NCI-H774 (cell line): ENCODE measurements at places on chromosomes 7 and 10.

- DNase-seq = no peak
Measured at GRCh38 chr7:23247603-23248335, 1.2 kb downstream of the GPNMB start.

DNA sequence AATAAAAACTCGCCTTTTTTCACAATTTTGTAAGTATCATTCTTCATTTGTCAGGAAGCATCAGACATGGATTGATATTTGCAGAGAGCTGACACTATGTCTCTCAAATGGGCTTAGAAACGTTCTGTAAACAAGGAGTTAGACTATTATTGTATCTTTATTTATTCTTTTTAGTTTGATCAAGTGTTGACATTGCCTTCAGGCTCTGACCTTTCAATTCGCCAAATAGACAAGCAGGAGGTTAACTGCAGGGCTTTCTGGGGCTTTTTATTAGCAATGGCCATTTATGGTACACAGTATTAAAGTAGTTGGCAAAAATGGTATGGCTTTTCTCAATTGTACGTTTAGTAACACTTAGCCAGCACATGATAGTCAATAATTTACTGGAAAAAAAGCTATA, 221.7 kb downstream of the ZWINT start:
- DNase-seq = peak; percentile 34

DNA sequence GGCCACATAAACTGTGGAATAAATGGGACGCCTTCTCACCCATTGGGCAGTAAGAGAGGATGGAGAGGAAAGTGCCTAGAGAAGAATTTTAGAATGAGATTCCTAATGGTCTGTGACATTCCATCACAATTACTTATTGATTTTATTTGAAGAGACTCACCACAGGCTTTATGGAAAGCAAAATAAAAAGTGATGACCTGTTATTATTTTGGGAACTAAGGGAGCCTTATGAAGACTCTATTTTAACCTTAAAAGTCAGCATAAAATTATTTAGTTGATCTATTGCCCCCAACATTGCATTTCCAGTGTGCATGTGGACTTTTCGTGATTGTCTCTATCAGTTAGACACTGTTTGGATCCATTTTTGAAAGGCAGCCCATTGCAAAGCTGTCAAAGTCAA, 107.5 kb downstream of the PCLO start:
- no peak for DNase-seq

DNA sequence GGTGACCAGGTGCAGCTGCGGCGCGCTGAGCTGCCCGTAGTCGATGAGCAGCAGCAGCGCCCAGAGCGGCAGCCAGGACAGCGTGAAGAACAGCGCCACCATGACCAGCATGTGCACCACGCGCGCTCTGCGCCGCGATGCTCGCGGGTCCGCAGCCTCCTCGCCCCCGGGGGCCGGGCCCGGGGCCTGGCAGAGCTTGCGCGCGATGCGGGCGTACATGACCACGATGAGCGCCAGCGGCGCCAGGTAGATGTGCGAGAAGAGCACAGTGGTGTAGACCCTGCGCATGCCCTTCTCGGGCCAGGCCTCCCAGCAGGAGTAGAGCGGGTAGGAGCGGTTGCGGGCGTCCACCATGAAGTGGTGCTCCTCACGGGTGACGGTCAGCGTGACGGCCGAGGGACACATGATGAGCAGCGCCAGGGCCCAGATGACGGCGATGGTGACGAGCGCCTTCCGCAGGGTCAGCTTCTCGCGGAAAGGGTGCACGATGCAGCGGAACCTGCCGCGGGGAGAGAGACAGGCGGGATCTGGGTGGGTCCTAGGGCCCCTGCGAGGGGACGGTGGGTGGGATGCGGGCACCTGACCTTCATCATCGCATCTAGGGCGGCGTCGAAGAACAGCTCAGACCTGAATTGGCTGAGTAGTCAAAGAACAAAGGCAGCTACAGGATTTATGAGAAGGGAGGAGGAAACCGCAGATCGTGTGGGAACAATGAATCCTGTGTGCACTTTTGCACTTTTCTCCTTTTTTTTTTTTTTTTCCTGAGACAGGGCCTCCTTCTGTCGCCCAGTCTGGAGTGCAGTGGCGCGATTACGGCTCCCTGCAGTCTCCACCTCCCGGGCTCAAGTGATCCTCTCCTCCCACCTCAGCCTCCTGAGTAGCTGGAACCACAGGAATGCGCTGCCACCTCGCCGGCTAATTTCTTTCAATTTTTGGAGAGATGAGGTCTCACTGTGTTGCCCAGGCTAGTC, 22.4 kb upstream of the PPA1 start:
- no peak for DNase-seq

DNA sequence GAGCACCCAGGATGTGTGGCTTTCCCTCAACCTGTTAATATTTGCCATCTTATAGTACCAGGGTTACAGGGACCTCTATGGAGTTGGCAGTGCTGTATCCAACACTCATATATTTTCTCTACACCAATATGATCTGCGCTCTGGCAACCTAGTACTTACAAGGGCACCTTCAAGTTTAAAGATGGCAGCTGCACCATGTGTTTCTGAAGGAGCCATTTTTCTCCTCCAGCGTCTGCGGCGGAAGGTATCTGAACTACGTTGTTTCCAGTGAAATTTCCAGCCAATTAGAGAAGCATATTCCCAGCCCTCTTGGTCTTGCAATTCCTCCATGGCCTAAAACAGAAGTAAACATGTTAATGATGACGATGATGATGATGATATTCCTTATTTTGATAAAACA, 125.6 kb downstream of the MYOF start:
- DNase-seq = no peak

DNA sequence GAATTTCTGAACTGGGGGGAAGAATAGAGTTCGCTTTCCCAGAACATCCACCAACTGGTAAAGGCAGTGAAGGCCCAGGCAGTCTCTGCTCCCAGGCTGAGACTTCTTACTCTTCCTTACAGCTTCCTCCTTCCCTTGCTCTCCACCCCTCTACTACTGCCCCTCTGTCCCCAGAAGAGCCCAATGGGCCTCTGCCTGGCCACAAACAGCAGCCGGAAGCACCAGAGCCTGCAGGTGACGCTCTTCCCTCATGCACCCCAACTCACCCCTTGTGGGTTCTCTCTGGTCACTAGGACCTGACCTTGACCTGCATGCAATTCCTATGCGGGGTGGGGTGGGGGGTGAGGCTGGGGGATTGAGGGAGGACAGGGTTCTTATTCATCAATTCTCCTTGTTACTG, 16.5 kb downstream of the FAM131B start:
- DNase-seq = no peak

DNA sequence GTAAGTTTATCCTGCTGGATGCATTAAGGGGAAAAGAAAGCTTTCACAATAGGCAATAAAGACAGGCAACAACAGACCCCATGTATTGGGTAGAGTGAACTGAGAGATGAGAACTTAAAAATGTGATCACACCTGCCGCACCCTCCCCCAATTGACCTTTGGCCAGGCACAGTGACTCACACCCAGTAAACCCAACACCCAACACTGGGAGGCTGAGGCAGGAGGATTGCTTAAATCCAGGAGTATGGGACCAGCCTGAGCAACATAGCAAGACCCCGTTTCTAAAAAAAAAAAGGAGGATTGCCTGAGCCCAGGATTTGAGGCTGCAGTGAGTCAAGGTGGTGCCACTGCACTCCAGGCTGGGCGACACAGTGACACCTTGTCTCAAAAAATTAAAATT, 86.9 kb downstream of the MPP7 start:
- no peak for DNase-seq

- DNase-seq = peak; percentile 29
Measured at GRCh38 chr10:58781873-58782488, 269.3 kb downstream of the BICC1 start.

DNA sequence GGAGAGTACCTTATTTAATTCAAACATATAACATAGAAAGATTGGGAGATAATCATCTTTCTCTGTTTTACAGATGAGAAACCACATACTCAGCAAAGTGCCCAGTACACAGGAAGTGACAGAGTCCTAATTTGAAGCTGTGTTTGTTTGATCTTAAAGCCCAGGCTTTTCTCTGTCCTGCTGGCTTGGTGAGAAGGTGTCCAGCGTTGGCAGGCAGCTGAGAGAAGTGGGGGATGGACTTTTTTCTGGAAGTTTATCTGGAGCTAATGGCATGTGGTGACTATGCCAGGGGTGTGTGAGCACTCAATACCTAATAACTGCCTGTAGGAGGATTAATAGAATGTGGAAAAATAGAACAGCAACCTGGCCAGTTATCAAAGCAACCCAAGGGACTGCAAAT, 60.8 kb downstream of the NPSR1 start:
- no peak for DNase-seq

DNA sequence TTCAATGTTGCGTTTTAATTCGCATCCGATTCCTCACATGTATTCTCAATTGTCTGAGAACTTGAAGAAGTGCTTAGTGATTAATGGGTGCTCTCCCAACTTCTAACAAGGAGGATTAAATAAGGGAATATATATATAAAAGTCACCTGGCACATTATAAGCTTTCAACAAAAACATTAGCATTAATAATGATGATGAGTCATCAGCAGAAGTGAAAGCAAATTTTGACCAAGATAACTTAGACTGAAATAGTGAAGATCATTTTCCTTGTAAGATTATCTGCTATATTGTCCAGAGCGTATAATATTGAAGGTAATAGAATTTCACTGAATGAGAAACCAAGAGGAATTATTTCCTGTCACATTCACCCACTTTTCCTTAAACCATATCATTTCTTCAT, 8.5 kb downstream of the ASAH2 start:
- DNase-seq = no peak

GRCh38 chr7:102895602-102896001, 17.2 kb upstream of the LRRC17 start:
- DNase-seq = no peak

DNA sequence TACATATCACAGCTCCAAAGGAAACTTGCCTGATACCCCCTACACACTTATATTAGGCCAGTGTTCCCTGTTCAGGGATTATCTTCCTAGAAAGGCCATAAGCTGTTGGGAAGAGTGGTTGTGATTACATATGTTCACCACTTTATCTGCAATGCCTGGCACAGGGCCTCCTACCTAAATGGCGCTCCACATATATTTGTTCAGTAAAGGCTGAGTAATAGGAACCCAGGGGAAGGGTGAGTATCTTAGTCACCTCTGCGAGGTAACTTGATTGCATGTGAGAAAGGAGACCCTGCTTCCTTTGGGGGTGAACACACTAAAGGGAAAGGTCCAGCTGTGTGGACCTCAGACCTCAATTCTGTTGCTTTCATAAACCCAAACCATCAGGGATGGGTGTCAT, 896.0 kb downstream of the LRMDA start:
- no peak for DNase-seq

DNA sequence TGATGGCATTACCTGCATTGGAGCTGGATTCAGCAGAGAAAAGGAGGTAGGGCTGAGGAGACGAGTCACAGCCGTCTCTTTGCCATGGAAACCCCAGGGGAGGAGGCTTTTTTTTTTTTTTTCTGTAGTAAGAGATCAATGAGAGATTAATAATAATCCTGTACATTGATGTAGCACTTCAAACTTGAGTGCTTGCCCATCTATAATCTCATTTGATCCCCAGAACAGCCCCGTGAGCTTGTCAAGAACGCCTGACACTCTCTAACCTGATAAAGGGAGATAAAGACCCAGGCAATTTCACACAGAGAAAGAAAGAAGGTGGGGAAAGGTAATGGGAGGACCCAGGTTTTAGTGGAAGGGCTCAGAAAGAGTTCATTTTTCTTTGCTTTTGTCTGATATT, 195.2 kb upstream of the FOXK1 start:
- DNase-seq = no peak

DNA sequence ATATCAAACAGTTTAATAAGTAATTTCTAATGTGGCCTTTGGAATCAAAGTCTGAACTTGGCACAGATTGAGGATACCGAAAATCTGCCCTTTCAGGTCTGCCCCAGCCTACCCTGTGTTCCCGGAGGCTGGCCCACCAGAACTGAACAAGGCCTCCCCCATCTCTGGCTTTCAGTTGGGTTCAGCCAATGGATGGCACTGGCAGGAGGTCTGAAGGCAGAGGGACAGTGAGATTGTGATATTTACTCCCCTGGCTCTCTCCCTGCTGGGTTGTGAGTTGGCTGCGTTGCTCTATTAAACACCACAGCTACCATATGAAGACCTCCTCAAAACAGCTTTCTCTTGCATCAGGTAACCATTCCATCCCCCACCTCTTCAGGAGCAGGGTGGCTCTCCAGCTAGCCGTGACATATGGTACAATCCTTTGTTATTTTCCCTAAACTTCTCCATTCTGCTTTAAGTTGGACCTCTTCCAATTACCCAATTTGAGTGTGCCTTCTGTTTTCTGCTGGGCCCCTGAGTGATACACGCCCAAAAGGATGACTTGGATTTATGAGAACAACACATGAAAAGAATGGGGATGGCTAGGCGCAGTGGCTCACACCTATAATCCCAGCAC, 28.1 kb downstream of the DNMBP start:
- no peak for DNase-seq

DNA sequence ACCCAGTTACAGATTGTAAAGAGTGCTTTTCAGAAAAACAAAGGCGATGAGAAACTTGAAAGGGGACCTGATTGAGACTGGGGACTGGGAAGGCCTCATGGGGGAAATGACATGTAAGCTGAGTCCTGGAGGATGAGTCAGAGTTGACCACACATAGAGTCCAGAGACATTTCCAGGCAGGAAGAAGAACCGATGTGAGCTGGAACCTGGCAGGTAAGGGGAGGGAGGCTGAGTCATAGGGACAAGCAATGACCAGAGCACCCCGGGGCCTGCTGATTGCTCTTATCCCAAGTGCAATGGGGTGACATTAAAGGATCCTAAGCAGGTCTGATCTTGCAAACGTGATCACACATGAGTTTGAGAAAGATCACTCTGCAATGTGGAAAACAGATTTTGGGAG, 11.7 kb downstream of the TLL2 start:
- no peak for DNase-seq

GRCh38 chr10:129545261-129545660, 78.2 kb downstream of the MGMT start:
- DNase-seq = no peak

GRCh38 chr10:21797984-21798765, 205.4 kb downstream of the DNAJC1 start:
- DNase-seq = no peak

DNA sequence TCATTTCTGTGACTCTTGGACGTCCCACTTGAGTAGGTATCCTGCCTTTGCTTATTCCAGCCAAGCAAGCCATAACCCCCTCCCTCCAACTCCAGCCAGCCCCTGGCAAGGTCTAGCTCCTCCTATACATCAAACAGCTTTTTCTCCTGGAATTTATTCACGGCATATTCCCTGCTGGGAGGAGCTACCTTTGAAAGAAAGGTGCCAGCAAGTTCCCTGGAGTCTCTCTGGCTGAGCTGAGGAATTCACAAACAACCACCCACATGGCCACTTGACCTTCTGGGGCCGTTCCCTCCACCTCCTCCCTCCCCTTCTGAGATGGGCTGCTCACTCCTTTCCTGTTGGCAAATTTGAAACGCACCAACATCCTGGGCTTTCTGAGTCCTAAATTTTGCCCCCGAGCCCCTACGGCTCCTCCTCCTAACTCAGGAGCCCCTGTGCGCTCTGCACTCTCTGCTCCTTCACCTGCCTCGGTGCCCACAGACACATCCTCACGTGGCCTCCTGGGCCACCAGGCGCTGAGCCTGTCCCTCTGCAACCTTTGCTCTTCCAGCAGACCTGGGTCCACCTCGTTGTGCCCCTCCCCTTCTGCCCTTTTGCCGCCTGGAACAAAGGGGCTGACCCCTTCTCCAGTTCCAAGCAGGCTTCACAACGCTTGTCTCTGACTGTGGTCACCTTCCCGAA, 48.0 kb downstream of the HSPA12A start:
- no peak for DNase-seq

GRCh38 chr7:156963472-156963871, 14.0 kb downstream of the NOM1 start:
- no peak for DNase-seq
